ENCODE measurements at places on chromosomes 11 and 22.

DNA sequence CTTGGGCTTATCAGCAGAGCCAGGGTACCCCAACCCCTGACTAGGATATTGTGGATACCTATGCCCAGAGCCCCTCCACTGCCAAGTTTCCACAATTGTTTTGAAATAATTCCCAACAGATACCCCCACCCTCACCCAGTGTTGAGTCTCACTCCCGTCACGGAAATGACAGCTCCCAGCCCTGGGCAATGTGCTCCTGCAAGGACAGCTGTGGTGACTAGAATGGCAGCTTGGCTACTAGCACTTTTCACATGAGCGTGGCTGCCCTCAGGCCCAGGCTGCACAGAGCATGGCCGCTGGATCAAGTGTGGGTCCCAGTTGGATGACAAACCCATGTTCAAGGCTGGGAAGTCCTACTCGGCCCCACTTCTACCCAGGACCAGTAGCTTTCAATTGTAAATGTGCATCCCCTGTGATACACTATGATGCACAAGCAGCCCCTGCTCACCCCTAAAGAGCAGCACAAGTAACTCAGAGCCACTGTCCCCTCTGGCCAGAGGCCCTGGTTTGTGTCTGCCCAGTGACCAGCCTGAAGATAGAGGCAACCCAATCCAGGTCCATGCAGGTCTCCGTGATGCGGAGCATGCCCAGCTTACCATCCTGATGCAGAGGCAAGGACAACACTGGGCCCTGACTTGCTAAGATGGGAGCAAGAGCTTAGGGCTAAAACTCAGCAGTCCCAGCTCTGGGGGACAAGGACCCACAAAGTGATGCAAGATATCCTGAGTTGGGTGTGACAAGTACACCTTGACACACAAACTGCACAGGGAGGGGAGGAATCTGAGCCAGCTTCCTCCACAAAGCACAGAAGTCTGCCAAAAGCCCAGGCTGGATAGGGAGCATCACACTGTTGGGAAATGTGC is 13.2 kb downstream of the KCNQ1OT1 start:
- no peak for DNase-seq

DNA sequence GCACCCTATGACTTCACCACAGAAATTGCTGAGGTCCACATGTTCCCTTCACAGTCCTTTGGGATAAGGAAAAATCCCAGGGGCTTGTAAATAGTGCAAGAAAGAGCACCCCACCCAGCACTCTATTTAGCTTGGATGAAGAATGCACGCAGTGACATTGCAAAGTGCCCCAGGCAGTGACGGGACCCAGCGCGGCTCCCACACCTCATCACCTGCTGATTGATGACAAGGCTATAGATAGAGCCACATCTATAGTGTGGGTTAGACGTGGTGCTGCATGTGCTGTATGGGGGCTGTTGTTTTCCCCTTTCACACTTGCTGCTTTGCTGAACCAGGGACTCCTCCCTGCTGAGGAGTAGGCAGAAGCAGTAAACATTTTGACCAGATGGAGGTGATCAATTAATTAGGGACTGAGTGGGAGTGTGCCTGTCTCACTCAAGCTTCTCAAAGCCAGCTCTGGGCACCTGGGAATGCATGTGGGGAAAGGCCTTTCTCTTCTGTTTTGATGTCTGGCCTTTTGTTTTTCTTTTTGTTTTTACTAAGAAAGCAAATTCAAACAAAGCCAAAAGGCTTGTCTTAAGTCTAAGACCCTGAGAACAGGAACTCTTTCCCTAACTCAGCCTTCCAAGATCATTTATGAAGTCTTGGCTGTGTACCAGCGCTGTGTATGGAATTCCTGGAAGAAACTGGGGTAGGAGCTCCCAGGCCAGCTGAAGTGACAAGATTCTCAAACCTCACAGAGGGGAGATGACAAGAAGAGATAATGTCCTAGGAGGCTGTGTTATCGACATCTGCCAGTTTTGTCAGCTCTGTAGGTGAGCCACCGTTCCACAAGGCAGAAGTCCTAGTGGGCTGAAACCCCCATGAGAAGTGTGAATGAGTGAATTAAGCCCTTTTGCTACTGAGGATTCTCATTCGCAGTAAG is 219.7 kb downstream of the BARX2 start:
- DNase-seq = no peak

DNA sequence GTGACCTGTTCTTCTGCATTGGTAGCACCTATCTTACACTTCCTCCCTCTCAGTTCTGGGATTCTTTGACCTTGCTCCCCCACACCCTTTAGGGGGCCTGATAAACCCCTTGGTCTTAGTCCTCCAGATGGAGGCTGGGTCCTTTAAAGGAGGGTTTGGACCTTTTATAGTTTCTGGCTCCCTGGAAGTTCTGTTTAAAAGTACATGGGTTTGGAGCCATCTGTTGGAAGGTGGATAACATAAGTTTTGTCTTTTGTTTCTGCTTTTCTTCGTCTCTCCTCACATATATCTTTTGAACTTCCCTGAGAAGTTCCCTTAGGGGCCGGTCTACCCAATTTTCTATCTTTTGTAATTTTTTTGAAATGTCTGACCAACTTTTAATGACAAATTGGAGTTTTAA is 17.9 kb upstream of the HYLS1 start:
- no peak for DNase-seq

DNA sequence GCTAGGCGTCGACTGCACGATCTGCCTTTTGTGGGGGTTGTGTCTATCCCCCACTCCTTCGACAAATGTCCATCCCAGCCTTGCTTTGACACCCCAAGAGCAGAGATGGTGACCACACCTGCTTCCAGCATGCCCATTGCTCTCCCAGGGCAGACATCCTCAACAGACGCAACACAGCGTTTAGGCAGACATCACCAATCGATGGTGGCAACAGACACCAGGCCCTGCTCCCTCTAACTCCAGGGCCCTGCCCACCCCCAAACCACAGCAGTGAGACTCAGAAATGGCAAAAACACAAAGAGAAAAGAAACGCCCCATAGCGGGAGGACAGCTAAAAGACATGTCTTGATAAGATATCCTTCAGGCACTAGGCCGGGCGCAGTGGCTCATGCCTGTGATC is 150.9 kb downstream of the CRYBB2 start:
- no peak for DNase-seq

DNA sequence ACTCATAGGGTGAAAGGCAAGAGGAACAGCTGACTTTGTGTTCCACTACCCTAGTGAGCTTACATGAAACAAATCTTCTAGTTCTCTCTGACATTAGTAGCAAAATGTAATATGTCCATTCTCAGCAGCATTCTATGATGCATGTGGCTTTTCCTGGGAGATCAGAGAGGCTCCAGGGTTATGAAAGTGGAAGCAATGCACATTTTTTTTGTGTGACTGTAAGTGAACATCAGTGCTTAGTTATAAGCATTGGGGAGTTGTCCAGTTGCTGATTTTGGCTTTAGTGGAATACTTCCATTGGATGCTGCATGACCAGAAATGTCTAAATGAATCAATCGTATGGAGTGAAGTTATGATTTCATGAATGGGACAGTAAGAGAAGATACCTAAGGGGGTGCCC is 255.9 kb downstream of the FAT3 start:
- no peak for DNase-seq

DNA sequence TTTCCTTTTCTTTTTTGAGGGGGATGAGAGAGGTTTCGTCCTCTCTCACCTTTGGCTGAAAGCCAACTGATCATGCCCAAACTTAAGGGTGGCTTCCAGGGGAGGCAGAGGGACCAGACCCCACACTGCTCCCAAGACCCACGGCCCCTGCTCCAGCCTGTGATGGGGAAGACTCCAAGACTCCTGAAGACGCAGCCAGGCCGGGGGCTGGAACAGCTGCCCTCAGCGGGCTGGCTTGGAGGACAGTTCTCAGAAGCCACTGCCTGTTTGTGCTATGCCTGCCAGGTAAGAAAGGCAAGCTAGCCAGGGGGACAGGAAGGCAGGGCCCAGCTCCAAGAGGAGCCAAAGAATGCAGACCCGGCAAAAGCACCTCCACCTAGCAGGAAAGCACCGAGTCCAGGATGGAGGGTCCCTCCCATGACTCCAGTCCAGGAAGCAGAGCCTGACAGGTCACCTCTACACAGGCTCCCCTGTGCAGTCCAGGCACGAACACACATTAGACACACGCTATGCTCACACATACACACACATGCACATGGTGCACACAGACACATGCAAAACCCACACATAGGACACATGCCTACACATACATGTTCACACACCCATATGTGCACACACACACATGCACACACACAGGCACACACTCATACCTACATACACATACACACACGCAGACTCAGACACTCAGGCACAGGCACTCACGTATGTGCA is 31.3 kb downstream of the GNB1L start:
- no peak for DNase-seq

GRCh38 chr11:118663902-118664301 is 15.5 kb downstream of the TREH start:
- DNase-seq = no peak

- no peak for DNase-seq
Measured at GRCh38 chr22:37253126-37253660, 9.1 kb upstream of the RAC2 start.

DNA sequence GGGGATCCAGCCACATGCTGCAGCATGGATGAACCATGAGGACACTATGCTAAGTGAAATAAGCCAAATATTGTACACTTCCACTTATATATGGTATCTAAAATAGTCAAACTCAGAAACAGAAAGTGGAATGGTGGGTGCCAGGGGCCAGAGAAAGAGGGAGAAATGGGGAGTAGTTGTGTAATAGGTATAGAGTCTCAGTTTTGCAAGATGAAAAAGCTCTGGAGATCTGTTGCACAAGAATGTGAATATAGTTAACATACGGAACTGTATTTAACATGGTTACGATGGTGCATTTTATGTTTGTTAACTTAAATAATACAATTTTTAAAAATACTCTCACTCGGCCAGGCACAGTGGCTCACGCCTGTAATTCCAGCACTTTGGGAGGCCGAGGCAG is 21.2 kb downstream of the GDPD5 start:
- no peak for DNase-seq

- no peak for DNase-seq
Measured at GRCh38 chr11:27405134-27405533, 42.1 kb upstream of the CCDC34 start.

DNA sequence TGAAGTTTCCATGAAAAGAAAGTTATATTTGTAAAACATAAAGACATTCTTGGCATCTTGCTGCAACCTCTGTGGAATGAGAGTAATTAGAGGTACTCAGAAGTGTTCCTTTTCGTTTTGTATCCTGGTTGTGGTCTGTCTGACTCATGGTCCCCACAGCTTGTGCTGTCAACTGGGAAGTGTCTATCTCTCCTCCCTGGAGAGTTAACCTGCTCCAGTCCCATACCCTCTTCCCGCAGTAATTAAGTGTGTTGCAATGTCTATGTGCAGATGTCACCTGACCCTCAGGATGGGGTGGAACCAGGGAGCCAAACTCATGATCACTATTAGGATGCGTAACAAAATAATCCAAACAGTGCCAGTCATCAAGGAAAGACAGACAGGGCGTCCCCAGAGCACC is 23.0 kb upstream of the ZDHHC13 start:
- no peak for DNase-seq

GRCh38 chr11:66592457-66593302 is at the start of the genes CCDC87 and CCS:
TSS of gene CCDC87 (minus strand) at chr11:66593063. CDS start at chr11:66593015, 48 bp downstream.
TSS of gene CCS (plus strand) at chr11:66593185. CDS start at chr11:66593262, 77 bp downstream.
- peak; percentile 89 for DNase-seq

- DNase-seq = no peak
Measured at GRCh38 chr22:29732883-29733282, 13.1 kb downstream of the CABP7 start.

GRCh38 chr22:47245786-47246185 is 483.3 kb downstream of the TBC1D22A start:
- no peak for DNase-seq

- no peak for DNase-seq
Measured at GRCh38 chr11:11382858-11383532, 29.9 kb upstream of the CSNK2A3 start.

GRCh38 chr11:117333917-117334316 is 6.3 kb downstream of the CEP164 start:
- no peak for DNase-seq
